ENCODE measurements at places on chromosomes 2 and 18. TPM values are rescaled to one million over a fixed set of nuclear protein-coding genes. Genes with fewer than 3 reads are reported as not detected.

DNA sequence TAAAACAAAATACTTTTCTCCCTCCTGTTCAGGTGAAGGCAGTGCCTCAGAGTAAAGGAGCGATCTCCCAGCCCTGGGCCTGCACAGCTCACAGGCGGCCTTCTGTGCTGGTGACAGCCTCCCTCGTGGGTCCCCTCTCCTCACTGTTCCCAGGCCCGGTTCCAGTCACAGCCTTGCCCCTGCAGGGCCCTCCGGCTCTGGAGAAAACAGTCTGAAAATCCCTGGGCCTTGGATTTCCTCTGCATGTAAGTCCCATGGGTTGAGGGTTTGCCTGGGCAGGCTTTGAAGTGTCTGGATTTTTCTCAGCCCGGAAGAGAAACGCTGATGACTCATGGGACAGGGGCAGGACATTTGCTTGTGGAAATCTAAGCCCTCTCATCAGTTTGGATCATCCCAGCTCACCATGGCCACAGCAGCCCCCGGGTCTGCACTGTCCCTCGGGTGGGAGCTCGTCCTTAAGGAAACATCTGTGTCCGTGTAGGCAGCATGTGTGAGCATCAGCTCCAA, 186.1 kb upstream of the RAB12 start:
- DNase-seq: no peak

- DNase-seq: peak; percentile 73
These were observed 42.6 kb upstream of the HNRNPA3 start for GRCh38 chr2:177169810-177170514.

DNA sequence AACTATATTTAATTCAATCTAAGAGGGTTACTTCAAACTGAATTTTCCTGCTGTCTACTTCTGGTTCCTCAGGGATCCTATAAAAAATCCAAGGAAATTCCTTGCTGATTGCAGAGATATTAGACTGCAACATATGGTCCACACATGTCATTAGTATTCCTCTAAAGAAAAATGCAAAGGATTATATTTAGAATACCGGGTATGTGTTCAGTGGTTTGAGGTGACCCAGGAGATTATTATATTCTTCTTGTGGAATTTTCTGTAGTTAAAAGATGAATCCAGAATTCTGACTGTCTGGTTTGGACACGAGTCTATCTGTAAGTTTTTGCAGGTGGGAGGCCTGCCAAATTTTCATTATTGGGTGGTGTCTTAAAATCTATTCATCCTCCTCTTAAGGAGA, 18.2 kb downstream of the HOXD1 start:
- no peak for DNase-seq

GRCh38 chr2:233974530-233975071, 57.4 kb downstream of the TRPM8 start:
- no peak for DNase-seq

DNA sequence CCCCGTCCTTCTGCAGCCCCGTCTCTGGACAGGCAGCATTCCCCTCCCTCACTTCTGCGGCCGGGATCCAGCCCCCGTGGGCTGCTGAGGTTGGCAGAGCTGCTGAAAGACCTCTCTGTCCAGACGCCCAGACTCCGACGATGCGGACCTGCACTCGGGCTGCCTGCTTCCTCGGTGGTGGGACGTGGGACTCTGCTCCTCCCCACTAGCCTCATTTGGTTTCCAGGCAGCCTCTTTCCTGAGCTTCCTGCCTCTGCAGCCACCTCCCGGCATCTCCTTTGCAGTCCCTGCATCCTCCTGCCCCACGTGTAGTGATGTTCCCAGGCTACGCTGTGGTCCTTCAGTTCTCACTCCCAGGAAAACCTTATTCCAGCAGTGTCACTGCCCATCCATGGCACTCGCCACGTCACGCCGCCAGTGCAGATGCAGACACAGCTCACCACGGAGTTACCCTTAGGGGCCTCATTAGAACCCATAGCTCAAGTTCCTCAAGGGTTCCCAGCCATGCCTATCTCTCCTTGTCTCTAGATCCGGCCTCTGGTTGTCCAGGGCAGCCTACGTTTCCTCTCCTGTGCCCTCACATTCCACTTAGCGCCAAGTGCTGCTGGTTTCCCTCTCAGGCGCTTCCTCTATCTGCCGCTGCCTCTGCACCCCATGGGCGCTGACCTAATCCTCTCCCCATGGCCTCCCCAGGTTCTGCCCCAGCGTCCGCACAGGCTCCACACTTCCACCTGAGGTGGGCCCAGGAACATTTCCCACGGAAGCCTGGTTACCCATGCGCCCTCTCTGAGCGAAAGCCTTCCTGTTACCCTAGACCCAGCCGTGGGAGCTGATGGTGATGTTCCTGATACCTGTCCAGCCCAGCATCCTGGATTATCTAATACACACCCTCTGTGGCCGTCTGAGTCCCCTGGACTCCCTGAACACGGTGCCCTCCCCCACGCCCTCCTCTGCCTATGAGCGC, 318.3 kb upstream of the MYT1L start:
- DNase-seq: no peak

Gene FAM117B
- polyA plus RNA-seq: 1.9 TPM

DNA sequence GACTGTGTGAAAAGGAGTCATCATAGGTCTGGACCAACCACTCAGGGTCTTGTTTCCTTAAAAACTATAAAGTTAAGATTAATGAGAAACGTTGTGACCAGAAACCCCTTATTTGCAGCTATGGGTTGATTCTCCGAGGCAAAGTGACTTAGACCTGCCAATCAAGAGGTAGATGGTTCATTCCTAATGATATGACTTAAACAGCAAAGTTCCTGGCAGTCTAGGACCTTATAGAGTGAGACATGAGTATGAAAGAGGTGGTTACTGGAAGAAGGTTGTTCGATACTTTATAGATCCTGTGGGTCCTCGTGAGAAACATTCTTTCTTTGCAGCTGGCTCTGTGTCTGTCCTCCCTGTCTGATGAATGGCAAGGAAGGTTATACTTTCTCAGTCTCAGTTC, 8.0 kb downstream of the SFXN5 start:
- no peak for DNase-seq

DNA sequence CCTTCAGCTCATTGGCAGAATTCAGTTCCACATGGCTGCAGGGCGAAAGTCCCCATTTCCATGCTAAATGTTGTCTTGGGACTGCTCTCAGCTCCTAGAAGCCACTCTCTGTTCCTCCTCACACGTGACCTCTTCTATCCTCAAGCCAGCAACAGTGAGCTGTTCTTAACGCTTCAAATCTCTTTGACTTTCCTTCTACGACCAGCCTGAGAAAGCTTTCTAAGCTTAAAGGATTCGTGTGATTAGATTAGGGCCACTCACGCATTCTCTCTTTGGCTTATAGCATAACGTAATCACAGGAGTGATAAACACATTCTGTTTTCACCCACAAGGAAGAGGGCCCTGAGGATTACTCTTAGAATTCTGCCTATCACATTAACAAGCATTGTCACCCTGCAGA, 29.8 kb upstream of the LAMA1 start:
- DNase-seq: no peak

Gene TUBB8B
- not detected for polyA plus RNA-seq

Gene SLC40A1
- polyA plus RNA-seq: 21.3 TPM

- DNase-seq: no peak
These were observed 14.4 kb upstream of the SNED1 start for GRCh38 chr2:240983996-240984498.

Gene SERPINB3
- polyA plus RNA-seq: 46.5 TPM

GRCh38 chr2:9703085-9703678, 72.4 kb upstream of the YWHAQ start:
- DNase-seq: no peak

Gene SLC30A3
- polyA plus RNA-seq: not detected

DNA sequence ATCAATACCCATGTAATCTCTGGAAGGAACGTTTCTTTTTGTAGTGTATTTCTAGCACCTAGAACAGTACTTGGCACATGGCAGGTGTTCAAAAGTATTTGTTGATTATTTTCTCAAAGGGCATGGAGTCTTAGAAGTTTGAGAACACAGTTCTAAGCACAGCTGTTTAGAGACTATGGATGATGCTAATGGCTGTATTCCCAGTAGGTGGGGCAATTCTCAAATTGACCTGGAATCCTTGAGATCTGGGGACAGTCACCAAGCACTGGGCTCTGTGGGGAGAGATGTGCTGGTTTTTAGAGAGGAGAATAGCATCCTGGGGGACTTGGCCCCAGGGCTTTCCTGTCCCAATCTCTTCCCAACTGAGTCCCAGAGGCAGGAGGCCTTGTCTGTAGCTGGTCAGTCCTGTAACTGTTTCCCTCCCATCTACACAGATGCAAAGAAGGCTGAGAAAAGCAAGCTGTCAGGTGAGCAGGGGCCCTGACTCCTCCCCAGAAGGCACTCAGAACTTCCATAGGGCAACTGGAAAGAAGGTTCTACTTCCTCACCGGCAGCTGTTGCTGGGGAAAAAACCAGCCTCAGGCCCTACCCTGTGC, 17.5 kb upstream of the IL36G start:
- no peak for DNase-seq

- no peak for DNase-seq
These were observed 141.8 kb downstream of the SMAD2 start for GRCh38 chr18:47788621-47789020.

Gene FHL2
- 84.2 TPM for polyA plus RNA-seq

DNA sequence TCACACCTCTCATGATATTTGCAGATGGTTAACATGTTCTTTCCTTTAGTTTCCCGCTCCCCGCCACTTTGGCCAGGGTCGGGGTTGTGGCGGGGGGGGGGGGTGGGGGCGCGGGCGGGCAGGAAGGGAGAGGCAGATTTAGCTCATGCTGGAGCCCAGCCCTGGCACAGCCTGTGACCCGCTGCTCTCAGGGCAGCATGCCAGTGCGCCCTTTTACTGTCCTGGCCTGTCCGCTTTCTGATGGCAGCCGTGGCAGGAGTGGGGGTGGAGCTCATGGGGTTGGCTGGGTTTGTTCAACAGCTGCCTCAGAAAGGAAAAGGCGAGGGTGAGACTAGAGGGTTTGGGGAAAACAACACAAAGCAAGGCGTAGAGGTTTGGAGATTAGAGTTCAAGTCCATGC, 56.1 kb downstream of the TNP1 start:
- no peak for DNase-seq

- no peak for DNase-seq
These were observed 14.9 kb upstream of the FAM124B start for GRCh38 chr2:224416656-224417360.

Gene APLF
- 0.68 TPM for polyA plus RNA-seq

Gene RFTN2
- polyA plus RNA-seq: 5.0 TPM

Gene STPG4
- polyA plus RNA-seq: not detected
